Pancreas (tissue), 10 donors: ENCODE measurements at places on chromosomes 12 and 14. TPM values are rescaled to one million over a fixed set of nuclear protein-coding genes. Genes with fewer than 3 reads are reported as not detected.

GRCh38 chr14:104101086-104101621 lies 15.7 kb downstream of the ASPG start:
- H3K27ac ChIP-seq = no peak overlapping the region
- no peak for DNase-seq
- no peaks in the 10 kb centered on the region for H3K27me3 ChIP-seq
- no peak overlapping the region for H3K4me3 ChIP-seq

GRCh38 chr12:41264281-41264680 lies 76.2 kb downstream of the PDZRN4 start:
- H3K4me1 ChIP-seq = no peaks in the 10 kb centered on the region
- H3K27ac ChIP-seq = no peak overlapping the region
- no peak for DNase-seq
- no peaks in the 10 kb centered on the region for H3K27me3 ChIP-seq

GRCh38 chr12:57377103-57377840 lies 53.6 kb downstream of the R3HDM2 start:
- no peaks in the 10 kb centered on the region for H3K27me3 ChIP-seq
- H3K36me3 ChIP-seq = no peaks in the 10 kb centered on the region
- no peak overlapping the region for H3K27ac ChIP-seq
- H3K4me3 ChIP-seq = no peak overlapping the region
- DNase-seq = no peak
- H3K4me1 ChIP-seq = no peaks in the 10 kb centered on the region

DNA sequence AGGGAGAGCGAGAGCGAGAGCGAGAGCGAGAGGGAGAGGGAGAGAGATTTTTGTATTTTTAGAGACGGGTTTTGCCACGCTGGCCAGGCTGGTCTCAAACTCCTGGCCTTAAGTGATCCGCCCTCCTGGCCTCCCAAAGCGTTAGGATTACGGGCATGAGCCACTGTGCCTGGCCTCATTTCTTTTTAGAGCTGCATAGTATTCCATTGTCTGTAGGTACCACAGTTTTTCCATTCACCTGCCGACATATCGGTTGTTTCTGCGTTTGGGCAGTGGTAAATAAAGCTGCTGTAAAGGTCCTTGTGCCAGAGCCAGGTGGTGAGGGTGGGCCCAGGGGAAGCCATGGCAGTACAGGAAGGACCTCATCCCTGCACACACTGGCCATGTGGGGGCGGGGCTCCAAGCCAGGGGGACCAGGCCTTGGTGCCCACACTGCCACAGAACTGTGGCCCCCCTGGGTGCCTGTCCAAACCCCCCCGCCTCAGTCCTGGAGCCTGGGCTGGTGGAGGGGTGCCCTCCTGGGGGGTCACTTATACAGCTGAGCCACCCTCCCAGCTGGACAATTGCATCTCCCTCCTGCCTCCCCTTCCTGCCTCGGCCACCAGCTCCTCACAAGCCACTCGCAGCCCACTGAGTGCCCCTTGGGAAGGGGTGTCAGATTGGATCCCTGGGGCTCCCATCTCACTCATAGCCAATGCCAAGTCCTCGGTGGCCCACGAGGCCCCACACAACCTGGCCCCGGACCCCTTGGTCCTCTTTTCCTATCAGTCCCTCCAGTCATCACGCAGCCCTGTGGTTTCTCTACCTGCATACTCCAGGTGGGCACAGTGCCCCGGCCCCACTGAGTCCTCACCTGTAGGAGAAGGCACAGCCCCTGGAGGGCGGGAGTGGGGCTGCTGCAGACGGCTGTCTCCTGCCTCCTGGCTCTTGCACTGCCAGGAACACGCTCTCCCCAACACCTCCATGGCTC lies 1.7 kb upstream of the PUS1 start:
- peaks cover 3% of the 10 kb centered on the region for H3K4me1 ChIP-seq
- no peak for DNase-seq
- H3K27ac ChIP-seq = no peak overlapping the region
- H3K36me3 ChIP-seq = peaks cover 3% of the 10 kb centered on the region

GRCh38 chr14:59268858-59269257 lies 80.4 kb downstream of the DAAM1 start:
- no peak for DNase-seq
- H3K36me3 ChIP-seq = no peaks in the 10 kb centered on the region
- no peaks in the 10 kb centered on the region for H3K4me1 ChIP-seq

DNA sequence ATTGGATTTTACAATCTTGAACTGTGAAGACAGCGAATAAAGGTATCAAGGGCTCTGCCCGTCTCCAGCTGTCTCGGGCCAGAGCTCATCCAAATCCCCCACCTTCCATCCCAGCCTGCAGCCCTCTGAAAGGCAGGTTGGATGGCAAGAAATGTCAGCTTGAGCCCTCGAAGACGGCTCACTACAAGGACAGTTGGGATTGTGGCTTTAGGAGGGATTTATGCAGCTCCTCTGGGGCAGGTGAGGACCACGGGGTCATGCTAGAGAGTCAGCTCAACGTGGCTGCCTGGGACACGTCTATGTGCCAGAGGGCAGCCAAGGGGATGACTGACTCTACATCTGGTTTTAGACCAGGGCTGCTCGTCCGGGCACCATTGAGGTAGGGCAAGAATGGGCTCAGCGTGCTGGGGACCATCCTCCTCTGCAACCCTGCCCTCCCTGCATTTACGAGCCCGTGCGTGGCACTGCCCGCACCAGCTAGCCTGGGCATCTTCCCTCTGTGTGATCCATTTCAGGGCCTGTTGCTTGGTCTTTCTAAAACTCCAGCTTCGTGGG lies 16.2 kb downstream of the MVK start:
- no peak overlapping the region for H3K4me3 ChIP-seq
- H3K27me3 ChIP-seq = no peaks in the 10 kb centered on the region
- DNase-seq = no peak
- no peaks in the 10 kb centered on the region for H3K36me3 ChIP-seq
- H3K27ac ChIP-seq = no peak overlapping the region

Gene RGS6
- total RNA-seq = 0.06 TPM

Gene KCNC2
- not detected for total RNA-seq

Gene CFAP251
- 2.5 TPM for total RNA-seq
